Activated naive CD4-positive, alpha-beta T cell (primary cell): ENCODE measurements at places on chromosomes 5 and 9.

DNA sequence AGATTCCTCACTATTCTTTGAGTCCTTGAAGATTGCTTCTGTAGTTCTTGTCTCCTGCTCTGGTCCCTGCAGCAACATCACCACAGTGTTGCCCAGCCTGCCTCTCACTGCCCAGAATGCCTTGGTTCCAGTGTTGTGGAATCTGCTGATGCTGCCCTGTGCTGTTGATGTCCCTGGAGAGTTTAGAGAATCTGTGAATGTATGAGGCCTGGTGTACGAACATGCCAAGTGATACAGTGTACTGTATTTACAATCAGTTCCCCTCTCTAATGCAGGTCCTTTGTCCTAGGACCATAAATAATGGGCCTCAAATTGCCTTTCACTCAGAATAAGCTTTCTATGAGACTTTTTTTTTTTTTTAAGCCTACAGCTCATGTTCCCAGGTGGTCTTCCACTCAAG is 8.2 kb downstream of the SV2C start:
- DNase-seq, result no peak

DNA sequence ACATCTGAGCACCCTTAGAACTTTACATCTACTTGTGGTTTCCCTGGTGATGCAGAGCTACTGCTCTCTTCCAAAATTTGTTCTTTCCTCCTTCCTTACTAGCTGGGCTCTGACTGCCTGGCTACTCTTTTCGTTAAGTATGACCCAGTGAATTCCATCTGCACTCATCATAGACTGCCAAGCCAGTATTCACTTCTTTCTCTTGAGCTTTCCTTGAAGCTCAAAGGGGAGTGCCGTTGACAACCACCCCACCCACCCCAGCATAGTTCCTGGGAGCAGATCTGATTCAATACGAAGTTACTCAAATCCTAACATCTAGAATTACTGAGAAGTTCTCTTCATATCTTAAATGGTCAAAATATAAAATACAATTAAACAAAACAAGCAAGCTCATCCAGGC is 190.5 kb downstream of the ADAMTS12 start:
- no peak for DNase-seq

DNA sequence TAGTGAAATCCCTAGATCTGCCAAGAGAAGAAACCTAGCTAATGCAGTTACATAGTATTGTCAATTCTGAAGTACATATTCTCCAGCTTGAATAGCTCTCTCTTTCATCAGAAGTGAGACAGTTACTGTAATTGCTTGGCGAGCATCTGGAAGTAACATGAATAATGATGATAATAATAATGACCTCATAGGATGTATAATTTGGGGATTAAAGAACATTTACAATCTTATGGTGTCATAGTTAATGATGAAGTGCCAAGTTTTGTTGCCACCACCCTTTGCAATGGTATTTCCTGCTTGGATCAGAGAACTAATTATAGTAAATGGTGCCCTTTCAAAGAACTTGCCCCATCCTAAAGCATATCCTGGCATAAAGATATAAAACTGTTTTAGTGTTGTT is 201.4 kb downstream of the ADAMTSL1 start:
- no peak for DNase-seq

DNA sequence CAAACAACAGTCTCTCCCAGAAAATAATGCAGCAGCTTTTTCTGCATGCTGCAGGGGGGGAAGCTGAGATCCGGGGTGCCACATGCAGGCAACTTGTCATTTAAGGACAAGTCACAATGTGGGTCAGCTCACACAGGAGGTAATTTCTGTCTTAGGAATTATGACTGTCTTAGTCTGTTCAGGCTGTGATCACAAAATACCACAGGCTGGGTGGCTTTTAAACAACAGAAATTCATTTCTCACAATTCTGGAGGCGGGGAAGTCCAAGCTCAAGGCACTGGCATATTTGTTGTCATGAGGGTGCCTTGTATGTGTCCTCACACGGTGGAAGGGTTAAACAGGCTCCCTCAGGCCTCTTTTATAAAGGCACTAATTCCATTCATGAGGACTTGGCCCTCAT is 127.7 kb downstream of the DIRAS2 start:
- no peak for DNase-seq

- no peak for DNase-seq
Measured at GRCh38 chr9:14813336-14814248, 91.1 kb upstream of the CER1 start.

DNA sequence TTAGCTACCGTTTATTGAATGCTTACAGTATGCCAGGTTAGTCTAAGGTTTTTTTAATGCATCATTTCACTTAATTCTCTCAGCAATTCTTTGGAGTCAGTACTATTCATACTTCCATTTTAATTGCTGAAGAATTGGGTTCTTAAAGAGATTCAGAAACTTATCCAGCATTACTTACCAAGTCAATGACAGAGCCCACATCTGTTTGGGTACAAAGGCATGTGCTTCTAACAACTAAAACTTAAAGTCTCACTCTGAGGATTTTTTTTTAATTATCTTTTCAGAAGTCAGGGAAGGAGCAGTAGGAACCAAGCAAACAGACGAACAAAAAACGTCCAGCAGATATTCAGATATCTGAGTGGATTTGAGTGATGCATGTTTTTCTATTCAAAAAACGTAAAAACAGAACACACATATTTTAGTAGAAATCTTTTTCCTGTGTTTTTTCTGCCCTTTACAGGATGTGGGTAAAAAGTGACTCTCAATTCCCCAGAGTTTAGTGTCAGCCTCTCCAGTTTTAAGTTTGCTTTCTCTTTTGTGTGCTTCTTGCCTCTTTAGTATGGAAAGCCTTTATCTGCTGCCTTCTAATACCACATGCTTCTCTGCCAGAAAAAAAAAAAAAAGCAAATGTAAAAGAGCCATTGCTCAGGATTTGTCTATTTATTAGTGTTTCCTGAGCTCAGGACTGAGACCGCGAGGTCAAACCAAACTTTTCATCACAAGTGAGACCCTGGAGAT is 118.0 kb downstream of the PRKACG start:
- no peak for DNase-seq

GRCh38 chr5:146041180-146041789 is 64.1 kb downstream of the PLAC8L1 start:
- DNase-seq, result no peak

GRCh38 chr5:174490728-174491127 is 233.7 kb upstream of the MSX2 start:
- DNase-seq, result no peak

GRCh38 chr9:76921165-76921564 is 15.3 kb upstream of the PRUNE2 start:
- DNase-seq, result no peak

DNA sequence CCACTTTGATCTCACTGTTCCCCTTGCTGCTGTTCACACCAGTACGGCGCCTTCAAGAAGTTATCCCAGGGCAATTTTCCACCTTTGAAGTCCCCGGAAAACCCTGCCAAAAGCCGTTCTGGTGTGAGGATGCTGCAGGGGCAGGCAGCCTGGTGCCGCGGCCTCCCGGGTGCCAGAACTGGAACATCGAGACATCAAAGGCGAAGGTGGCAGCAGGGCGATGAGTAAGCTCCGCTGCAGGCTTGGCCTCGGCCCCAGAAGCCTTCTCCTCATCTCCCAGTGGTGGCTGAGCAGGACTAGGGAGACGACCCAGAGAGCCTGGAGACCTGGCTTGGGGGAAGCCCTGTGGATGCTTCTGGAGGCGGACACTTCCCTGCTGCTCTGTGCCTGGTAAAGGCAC is 115.3 kb upstream of the MSX2 start:
- DNase-seq, result no peak

- no peak for DNase-seq
Measured at GRCh38 chr9:118940473-118940872, 428.8 kb downstream of the BRINP1 start.

DNA sequence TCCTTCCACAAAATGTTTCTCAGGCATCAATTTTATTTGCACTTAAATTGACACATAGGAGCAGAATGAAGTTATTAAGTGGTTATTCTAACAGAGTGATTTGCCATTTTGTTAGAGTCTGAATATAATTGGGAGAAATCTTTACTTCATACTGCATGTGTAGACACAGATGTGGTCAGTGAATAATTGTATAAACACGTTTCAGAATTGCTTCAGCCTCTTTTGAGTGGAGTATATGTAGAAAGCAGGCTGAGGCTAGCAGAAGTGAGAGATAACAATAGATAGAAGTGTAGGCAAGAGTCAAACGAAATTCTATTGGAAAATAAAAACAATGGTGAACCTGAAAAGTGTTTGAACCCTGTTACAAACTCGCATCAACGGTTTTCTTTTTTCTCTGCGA is 270.7 kb downstream of the TMEM167A start:
- no peak for DNase-seq

DNA sequence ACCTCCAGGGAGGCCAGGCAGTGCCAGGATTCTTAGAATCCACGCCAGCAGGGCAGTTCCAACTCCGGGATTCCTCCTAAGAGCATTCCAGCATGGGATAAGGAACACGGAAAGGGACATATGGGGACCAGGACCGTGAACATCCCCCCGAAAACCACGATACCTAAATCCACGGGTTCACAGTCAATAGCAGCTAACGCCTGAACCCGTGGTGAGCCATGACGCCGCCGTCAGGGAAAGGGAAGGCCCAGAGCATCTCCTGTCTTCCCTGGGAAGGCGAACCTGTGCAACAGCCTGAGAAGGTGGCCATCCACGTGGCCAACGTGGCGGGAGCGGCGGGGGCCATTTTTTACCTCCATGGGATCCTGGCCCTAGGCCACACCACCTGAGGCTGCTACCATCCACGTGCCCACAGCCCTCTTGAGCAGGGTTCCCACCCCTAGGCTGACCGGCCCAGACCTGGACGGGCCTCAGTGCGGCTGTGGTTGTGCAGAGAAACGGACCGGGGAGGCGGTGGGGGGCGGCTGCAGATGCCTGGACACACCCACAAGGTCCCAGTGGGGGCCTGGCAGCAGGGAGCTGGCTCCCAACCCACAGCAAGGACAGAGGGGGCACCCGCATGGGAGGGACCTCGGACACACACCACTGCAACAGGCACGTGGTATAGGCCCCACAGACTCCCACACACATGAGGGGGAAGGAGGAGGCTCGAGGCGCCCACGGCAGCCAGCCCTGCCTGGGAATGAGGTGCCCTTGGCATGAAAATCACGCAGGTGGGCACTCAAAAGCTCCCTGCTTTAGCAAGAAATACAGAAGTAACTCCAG is 42.8 kb downstream of the SLC12A7 start:
- DNase-seq, result no peak

DNA sequence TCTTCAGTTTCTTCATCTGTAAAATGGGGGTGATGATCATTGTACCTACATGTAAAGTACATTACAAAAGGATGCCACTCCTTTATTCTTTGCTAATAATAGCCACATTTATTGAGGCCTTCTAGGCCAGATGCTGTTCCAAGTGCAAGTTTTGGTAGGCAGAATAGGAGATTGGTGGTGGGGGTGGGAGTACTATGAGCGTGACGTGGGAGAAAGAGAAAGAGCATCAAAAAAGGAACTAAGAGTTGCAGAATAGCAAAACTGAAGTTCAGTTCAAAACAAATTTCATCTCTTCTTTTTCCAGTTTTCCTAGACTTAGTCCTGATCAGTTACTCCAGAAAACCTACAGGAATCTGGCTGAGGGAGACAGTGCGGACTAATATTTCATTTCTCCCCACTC is 174.1 kb downstream of the SNX18 start:
- DNase-seq, result no peak

DNA sequence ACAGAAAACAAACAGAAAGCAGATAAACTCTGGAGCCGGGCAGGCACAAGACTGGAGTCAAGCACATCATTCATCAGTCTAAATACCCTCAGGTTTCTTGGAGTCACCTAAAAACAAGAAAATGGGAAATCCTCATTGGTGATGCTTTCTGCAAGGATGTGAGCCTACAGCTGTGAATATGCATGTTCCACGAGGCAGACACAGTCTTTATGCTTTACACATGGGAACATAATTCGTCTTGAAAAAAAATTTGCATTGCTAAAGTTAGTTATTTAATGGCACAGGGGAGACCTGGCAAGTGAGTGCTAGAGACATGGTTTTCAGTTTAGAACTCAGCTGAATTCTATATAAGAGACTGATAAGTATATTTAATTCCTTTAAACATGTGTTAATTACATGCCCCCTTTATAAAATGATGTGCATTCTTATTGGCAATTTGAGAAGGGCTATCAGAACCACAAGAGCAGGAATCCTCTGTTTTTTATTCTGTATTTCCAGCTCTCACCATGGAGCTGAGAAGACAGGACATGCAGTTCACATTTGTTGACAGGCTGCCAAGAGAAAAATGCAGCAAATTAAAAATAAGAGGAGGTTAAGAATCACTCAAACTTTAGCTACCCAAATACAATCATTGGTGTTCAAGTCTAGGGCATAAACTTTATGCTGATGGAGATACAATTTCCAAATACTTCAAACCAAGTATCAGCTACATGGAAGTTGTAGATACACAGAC is 438.0 kb upstream of the MPDZ start:
- DNase-seq, result no peak

DNA sequence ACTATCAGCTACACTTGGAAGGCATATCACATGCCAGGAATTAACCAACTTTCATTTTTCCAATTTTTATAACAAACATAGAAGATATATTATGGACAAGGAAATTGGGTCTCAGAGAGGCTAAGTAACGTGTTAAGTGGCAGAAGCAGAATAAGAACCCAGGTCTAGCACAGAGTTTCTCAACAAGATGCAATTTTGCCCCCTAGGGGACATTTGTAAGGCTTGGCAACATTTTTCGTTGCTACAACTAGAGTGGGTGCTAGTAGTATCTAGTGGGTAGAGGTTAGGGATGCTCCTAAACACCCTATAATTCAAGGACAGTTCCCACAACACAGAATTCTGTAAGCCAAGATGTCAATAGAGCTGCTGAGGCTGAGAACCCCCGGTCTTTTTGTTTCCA is 180.6 kb downstream of the SNCAIP start:
- no peak for DNase-seq

- no peak for DNase-seq
Measured at GRCh38 chr5:15807871-15808270, 307.9 kb downstream of the FBXL7 start.

DNA sequence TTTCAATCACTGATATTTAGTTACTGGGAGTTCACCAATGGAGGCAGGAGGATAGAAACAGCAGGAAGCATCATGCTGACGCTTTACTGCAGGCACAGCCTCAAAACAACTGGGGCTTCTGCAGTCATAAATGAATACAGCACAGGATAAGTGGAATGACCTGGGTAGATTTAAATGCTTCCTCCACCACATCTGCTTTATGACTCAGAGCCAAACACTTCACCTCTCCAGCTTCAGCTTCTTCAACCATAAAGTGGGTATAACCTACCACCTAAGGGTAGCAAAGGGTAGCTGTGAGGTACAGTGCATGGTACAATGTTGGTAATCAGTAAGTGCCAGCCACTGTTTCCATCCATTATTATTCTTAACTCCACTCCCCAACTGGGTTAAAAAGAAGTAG is 28.4 kb downstream of the RASEF start:
- no peak for DNase-seq

GRCh38 chr5:126972062-126972895 is 58.1 kb downstream of the MARCHF3 start:
- no peak for DNase-seq
